Heart left ventricle (tissue), 16 donors: ENCODE measurements at places on chromosomes 16 and 17. TPM values are rescaled to one million over a fixed set of nuclear protein-coding genes. Genes with fewer than 3 reads are reported as not detected.

The CLEC18C gene
- 0.13 TPM for total RNA-seq

The P2RX5 gene
- total RNA-seq, result 9.0 TPM

DNA sequence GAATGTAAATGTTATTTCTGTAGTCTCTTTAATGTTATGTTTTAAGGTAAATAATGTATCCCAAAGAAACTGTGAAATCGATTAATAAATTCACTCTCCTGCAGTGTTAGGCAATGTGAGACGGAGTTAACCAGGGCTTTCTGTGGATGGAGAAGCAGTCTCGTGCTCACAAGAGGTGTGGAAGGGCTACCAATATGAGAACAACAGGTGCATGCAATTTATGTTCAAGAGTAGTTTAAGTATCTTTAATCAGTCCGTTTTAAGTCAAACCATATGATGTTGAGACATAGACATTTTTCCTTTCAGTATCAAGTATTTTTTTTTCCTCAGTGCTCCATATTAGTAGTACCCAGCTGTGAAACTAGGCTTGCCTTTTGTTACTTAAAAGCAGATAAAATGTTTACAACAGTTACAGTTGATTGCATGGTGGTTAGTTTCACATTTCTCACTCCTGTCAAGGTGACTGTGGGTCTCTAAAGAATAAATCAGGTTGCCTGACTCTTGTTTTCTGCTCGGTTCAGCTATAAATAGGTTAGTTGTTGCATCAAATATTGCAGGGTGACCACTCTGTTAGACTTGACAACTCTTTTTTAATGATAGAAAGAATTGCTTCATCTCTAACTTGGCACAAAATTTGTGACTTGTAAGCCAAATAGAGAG is 54.4 kb downstream of the COX10 start:
- DNase-seq, result no peak

DNA sequence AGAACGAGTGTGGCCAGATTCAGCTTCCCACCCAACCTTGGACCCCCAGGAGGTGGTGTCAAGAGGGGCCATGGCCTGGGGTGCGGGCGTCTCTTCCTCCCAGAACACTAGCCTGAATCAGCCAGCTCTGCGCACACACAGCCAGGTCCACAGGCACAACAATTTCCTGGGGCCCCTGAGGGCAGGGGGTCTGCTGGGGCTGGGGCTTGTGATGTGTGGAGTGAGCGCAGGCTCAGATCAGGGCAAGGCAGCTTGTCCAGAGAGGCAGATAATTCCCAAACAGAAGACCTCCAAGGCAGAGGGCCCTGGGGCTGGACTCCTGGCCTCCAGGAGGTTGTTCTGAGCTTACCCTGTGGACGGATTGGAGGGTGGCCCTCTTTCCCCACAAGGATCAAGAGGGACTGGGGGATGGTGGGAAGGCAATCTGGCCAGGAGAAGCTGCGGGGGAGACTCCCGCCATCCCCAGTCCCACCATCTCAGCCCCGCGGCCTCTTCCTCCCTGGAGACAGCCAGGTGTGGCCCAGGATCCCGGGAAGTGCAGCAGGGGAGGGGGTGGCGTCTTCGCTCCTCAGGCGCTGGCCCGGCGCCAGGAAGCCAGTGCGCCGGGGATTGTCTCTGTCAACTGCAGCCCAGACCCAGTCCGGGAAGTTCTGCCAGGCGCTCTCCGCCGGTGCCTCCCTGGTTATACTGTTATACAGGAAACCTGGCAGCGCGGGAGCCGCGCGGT is 52.0 kb upstream of the AMZ2 start:
- DNase-seq, result no peak

DNA sequence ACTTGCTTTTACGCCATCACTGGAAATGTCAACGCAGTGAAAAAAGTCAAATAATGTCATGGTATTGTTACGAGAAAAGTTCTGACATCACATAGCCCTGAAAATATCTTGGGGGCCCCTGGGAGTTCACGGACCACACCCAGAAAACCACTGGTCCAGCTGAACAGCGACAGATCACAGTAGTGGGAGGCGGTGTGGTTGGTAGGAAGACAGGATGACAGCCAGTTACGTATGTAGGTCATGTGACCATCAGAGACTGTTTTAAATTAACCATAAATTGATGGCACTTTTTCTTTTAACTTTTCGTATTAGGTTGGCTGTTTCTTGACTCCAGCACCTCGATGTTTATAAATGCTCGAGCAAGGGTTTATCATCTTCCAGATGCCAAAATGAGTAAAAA is 11.9 kb downstream of the ERCC4 start:
- no peak for DNase-seq

GRCh38 chr17:57866723-57867122 is 16.9 kb upstream of the MRPS23 start:
- DNase-seq, result no peak

GRCh38 chr17:8572764-8573163 is 57.8 kb downstream of the MYH10 start:
- DNase-seq, result no peak

DNA sequence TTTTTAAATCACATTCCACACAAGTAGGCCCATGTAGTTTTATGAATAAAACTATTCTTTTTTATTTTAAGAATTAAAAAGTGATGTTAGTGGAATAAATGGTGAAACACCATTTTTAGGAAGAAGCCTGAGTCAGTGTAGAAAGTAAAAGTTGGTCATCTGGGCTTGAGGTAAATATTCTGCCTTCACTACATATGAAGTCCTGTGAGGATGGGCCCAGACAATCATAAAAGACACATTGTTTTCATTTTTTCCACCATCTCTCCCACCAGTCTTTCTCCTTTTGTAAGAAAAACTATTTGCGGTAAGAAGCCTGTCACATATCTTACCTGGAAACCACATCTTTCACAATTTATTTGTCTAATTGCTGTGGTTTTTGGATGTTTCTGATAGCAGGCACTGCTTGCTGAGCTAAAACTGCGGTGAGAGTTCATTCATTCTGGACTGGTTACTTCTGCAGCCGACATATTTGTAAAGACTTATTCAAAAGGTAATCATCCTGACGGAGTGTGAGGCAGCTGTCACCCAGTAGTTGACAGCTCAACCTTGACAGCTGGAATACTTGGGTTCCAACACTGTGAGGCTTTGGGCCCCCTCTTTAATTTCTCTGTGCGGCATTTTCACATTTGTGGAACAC is 10.6 kb upstream of the RFFL start:
- DNase-seq, result no peak
